Heart right ventricle (tissue), 16 donors: ENCODE measurements at places on chromosomes 12 and 14. TPM values are rescaled to one million over a fixed set of nuclear protein-coding genes. Genes with fewer than 3 reads are reported as not detected.

- H3K4me1 ChIP-seq = peaks cover 45% of the 10 kb centered on the region
- no peak overlapping the region for H3K27ac ChIP-seq
- peak overlapping the region; percentile 37 for H3K4me3 ChIP-seq
Observed at GRCh38 chr14:20630340-20631022, 11.0 kb downstream of the OR6S1 start.

DNA sequence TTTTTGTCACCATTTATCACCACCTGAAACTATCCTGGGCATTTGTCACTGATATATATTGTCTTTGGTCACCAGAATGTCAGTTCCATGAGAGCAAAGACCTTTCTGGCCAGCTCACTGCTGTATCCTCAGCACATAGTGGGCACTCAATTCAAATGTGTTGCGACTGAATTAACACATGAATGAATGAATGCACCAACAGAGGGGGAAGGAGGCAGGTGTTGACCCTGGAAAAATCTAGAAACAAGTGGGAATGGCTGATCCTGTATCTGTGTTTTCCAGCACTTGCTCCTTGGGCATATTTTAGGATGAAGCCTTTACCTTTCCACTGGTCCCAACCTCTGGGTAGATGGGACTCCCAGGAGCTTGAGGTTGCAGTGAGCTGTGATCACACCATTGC lies 3.4 kb upstream of the NCOR2 start:
- H3K27me3 ChIP-seq = no peaks in the 10 kb centered on the region
- H3K36me3 ChIP-seq = no peaks in the 10 kb centered on the region
- no peak for DNase-seq
- H3K4me1 ChIP-seq = peaks cover 23% of the 10 kb centered on the region
- H3K27ac ChIP-seq = no peak overlapping the region

GRCh38 chr12:130423991-130424857 lies 86.5 kb downstream of the PIWIL1 start:
- H3K36me3 ChIP-seq = no peaks in the 10 kb centered on the region
- no peak for DNase-seq
- no peaks in the 10 kb centered on the region for H3K4me1 ChIP-seq

GRCh38 chr12:27003421-27004381 lies 10.5 kb downstream of the TM7SF3 start:
- H3K27ac ChIP-seq = no peak overlapping the region
- no peaks in the 10 kb centered on the region for H3K27me3 ChIP-seq

DNA sequence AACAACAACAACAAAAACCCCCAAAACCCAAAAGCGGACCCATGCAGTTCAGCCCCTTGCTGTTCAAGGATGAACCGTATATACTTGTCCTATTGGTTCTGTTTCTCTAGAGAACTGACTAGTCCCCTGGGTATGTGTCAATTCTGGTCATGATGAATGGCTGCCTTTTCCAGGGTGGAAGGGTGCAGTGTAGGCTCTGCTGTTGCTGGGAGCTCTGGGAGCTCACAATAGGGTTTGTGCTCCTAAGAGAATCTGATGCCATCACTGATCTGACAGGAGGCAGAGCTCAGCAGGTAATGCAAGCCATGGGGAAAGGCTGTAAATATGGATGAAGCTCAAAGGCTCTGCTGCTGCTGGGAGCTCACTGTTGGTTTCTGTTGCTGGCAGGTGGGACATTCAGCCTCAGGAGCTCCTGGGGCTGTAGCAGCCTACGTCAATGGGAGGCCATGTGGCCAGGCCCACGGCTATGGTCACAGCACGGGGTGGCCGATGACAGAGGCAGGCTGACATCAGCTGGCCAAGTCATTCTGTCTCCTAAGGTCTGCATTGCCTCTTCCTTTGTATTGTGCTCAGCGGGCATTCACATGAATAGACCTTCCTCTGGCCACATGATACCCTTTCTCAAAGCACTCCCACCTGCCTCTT lies 37.9 kb downstream of the DLK1 start:
- no peak overlapping the region for H3K27ac ChIP-seq
- no peaks in the 10 kb centered on the region for H3K36me3 ChIP-seq
- no peak overlapping the region for H3K4me3 ChIP-seq

DNA sequence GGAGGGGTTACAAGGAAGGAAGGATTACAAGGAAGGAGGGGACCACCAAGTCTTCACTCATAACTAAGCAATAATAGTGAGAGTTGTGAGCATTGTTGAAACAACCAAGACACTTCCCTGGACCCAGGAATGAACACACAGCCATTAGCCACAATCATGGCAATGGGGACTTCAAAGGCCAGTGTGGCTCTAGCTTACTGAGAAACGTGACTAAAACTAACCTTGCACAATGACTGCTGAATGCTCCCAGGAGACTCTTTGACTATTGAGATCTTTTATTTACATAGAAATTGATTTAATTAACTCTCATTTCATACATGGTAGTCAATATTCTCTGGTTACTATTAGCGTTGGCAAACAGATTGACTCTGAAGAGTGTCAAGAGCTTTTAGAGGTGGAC lies 263.0 kb upstream of the SOX5 start:
- no peaks in the 10 kb centered on the region for H3K4me1 ChIP-seq
- H3K4me3 ChIP-seq = no peak overlapping the region
- no peaks in the 10 kb centered on the region for H3K36me3 ChIP-seq
- no peak for DNase-seq

DNA sequence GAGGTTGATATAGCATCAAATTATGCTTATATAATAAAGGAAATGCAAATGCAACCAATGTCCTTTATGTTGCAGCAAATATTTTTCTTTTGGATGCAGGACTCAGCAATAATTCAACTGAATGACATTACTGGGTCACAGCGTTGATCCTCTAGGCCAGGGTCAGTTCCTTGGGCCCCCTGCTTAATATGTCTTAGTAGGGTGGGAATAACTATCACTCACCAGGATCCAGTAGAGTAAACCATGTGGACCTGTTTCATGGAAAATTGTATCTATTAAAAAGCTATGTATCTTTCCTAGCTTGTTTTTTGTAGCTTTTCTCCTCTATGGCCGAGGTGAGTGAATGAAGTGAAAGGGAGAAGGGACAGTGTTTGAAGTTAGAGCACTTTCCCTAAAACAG lies 161.5 kb upstream of the SSTR1 start:
- H3K4me1 ChIP-seq = no peaks in the 10 kb centered on the region
- no peak overlapping the region for H3K4me3 ChIP-seq
- no peak for DNase-seq
- H3K27ac ChIP-seq = no peak overlapping the region
- H3K27me3 ChIP-seq = no peaks in the 10 kb centered on the region

DNA sequence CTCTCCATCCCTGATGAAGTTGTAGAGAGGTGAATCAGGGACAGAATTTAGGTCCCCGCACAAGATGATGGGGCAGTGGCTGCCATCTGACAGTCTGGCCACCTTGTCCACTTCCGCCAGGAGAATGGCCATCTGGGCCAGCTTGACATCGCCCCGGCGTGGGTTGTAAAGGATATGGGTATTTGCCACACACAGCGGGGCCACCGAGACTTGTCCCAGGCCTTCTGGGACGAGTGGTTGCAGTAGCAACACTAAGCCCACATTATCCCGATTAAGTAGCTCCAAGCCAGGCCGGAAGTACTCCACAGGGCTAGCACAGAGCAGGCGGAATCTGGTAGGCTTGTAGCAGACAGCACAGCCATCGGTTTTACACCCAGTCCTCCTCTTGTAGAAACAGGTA lies 6.2 kb downstream of the ANGEL1 start:
- peaks cover 20% of the 10 kb centered on the region for H3K4me1 ChIP-seq
- H3K27me3 ChIP-seq = no peaks in the 10 kb centered on the region
- DNase-seq = no peak
- H3K27ac ChIP-seq = no peak overlapping the region
- peaks cover 45% of the 10 kb centered on the region for H3K36me3 ChIP-seq

DNA sequence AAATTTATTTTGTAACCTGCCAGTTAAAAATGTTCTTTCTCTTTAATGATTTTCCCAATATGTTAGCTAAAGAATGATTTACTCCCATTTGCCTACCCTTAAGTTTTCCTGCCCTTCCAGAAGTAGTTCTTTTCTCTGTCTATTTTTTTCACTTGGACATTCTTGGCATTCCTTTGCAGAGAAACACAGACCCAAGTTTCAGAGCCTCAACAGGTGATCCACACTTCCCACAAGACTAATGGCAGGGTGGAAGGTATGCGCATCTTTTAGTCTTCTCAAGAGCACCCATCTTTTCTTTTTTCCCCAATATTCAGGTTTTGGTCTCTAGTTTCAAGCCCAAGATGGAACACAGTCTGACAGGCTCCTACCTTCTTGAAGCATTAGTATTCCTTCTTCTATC lies 420.7 kb downstream of the ADAMTS20 start:
- H3K36me3 ChIP-seq = no peaks in the 10 kb centered on the region
- H3K4me1 ChIP-seq = no peaks in the 10 kb centered on the region
- no peaks in the 10 kb centered on the region for H3K27me3 ChIP-seq
- DNase-seq = no peak
- H3K4me3 ChIP-seq = no peak overlapping the region
- no peak overlapping the region for H3K27ac ChIP-seq

DNA sequence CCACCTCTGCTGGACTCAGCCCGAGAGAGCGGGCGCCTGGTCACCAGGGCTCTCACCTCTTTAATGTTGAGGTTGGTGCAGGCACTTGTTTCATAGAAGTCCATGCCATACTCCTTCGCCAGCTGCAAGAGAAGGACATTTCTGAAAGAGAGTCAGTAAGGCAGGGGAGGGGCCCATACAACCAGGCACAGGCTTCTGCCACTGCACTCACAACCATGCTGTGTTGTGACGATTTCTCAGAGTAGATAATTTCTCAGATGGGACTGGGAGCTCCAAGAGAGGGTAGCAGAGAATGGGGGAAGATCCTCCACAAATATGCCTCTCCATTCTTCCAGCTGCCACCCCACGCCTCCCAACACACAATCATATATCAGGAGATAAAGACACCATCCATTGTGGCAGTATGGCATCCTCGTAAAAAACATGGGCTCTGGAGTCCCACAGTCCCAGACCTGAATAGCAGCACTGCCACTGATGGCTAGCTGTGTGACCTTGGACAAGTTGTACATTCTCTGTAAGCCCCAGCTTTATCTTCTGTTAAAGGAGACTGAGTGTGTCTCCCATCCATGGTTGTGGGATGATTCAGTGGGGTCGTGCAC lies 6.2 kb upstream of the GPX2 start:
- DNase-seq = no peak
- peaks cover 20% of the 10 kb centered on the region for H3K36me3 ChIP-seq
- no peaks in the 10 kb centered on the region for H3K27me3 ChIP-seq
- H3K4me3 ChIP-seq = no peak overlapping the region
- peak overlapping the region; percentile 48 for H3K27ac ChIP-seq

- no peak overlapping the region for H3K27ac ChIP-seq
- H3K27me3 ChIP-seq = no peaks in the 10 kb centered on the region
- H3K4me1 ChIP-seq = peaks cover 4% of the 10 kb centered on the region
- no peaks in the 10 kb centered on the region for H3K36me3 ChIP-seq
- H3K4me3 ChIP-seq = no peak overlapping the region
Observed at GRCh38 chr12:5088586-5089264, 45.0 kb downstream of the KCNA5 start.

DNA sequence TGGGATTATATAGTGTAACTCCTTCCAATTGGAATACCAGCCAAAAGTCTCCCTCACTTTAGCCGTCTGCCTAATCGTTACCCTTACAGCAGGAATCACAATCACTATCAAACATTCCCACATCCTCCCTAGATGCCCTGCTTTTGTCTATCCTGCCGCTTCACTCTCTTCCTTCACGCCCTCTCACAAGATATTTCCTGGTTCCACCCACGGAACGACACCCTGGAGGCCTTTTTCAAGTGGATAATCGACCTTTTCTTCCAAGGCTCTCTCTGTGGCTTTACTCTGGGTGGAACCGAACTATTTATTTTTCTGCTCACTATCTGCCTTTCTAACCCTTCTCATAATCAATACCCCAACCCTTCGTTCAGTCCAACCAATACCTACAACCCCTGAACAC lies 58.9 kb downstream of the MOK start:
- H3K27me3 ChIP-seq = no peaks in the 10 kb centered on the region
- H3K27ac ChIP-seq = no peak overlapping the region
- H3K36me3 ChIP-seq = no peaks in the 10 kb centered on the region
- H3K4me1 ChIP-seq = no peaks in the 10 kb centered on the region
- no peak for DNase-seq

DNA sequence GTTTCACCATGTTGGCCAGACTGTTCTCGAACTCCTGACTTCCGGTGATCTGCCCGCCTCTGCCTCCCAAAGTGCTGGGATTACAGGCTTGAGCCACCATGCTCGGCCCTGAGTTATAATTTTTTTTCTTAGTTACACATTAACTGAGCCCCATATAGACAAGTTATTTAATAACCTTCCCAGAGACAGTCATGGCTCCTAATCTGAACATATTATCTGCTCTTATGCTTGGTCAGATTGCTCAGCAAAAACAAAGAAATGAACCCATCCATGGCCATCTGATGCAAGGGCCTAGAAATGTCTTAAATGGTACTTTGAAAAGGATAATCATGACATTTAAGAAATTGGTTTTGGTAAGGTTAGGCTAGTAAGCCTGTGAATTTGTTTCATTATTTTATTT lies 13.0 kb downstream of the SAMD15 start:
- DNase-seq = no peak
- H3K36me3 ChIP-seq = no peaks in the 10 kb centered on the region
- no peak overlapping the region for H3K27ac ChIP-seq
- no peak overlapping the region for H3K4me3 ChIP-seq
- H3K27me3 ChIP-seq = no peaks in the 10 kb centered on the region
- no peaks in the 10 kb centered on the region for H3K4me1 ChIP-seq

- H3K36me3 ChIP-seq = no peaks in the 10 kb centered on the region
- no peak overlapping the region for H3K27ac ChIP-seq
- no peak for DNase-seq
- H3K27me3 ChIP-seq = no peaks in the 10 kb centered on the region
Observed at GRCh38 chr12:76274420-76275083, 73.7 kb downstream of the BBS10 start.

DNA sequence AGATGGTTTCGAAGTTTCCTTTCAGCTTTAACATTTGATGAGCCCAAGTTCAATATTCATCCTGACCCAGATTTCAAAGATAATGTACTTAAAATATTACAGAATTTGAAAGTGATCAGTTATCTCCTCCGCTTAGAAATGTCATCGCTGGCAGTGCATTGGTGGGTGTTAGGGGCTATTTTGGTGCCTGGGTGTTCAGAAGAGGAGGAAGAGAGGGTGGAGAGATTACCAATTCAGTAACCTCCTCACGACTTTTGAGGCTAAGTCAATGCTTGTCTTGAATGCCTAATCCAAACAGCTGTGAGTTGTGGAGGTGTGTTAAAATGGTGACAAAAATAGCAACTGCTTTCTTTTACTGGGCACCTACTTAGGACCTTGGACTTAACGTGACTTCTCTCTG lies 13.8 kb upstream of the DGLUCY start:
- no peaks in the 10 kb centered on the region for H3K36me3 ChIP-seq
- no peak overlapping the region for H3K27ac ChIP-seq
- H3K4me3 ChIP-seq = no peak overlapping the region

Gene TTC6
- not detected for total RNA-seq

Gene MOAP1
- total RNA-seq = 50.8 TPM

Gene CNTN1
- not detected for total RNA-seq

Gene C12orf76
- 5.0 TPM for total RNA-seq

Gene SDR9C7
- total RNA-seq = not detected

Gene PDZRN4
- not detected for total RNA-seq

Gene MSRB3
- total RNA-seq = 119 TPM

Gene AQP6
- not detected for total RNA-seq
